ENCODE measurements at places on chromosomes 6 and 20.

- no peak for DNase-seq
Observed at GRCh38 chr20:33521461-33521860, 31.6 kb downstream of the CBFA2T2 start.

DNA sequence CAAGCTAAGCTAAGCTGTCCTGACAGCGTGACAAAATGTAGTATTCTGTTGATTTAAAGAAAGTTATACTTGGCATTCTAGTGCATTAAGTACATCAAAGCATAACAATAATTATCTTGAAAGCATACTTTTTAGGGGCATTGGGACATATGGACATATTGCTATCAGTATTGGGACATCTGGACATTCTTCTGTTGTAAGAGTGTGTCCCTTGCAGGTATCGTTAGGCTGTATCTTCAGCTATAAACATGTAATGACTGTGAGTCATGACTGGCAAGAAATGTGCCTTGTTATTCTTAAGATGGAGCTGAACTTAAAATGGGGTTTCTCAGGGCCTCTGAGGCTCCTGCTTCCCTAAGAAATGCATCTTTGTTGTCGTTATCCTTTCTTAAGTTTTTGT is 74.3 kb downstream of the ADGB start:
- DNase-seq: no peak

DNA sequence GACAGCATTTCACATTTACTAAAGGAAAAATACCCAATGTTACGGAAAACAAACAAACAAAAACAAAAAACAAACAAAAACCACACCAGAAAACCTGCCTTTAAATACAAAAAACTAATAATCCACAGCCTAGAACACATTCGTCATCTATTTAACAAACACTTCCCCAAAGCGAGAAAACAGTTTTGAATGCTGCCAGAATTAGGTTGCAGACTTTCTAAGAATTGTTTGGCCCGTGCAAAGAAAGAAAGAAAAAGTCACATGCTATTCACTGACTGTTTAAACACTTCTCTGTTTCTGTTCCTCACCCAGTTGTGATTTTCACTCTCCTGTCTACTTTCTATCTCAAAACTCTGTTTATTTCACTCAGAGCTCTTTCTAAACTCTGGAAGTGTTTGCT is 52.5 kb downstream of the BCAS1 start:
- DNase-seq: no peak

GRCh38 chr6:12311106-12311505 is 20.9 kb downstream of the EDN1 start:
- DNase-seq: no peak

GRCh38 chr6:26594131-26594498 is 2.6 kb upstream of the ABT1 start:
- DNase-seq: no peak

- DNase-seq: no peak
Observed at GRCh38 chr6:21167790-21168189, 425.8 kb upstream of the SOX4 start.

- no peak for DNase-seq
Observed at GRCh38 chr20:21323640-21324039, 20.5 kb downstream of the XRN2 start.

DNA sequence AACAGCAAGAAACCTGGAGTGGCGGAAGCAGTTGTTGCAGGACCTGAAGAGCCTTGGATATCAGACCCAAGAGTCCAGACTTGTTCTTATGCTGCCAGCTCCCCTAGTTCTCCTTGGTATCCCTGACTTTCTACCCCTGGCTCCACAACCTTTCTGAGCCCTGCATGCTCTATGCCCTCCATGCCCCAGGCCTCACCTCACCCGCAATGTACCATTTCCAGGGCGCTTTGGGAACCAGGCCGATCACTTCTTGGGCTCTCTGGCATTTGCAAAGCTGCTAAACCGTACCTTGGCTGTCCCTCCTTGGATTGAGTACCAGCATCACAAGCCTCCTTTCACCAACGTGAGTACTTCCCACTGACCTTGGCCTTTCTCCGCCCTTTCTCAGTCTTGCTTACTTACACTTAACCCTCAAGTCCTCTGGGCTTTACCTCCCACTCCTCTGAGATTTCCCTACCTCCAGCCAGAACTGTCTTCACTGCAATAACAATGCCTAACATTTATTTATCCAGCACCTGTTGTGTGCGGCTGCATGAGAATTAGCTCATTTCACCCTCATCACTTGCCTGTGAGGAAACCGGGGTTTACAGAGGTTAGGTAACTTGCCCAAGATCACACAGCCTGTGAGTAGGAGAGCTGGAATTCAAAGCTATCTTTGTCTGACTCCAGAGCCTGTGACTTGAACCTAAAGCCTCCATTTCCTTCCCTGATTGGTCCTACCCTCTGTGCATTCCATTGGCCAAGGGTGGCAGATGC is 2.3 kb downstream of the POFUT1 start:
- no peak for DNase-seq

- DNase-seq: no peak
Observed at GRCh38 chr6:40807484-40807883, 220.3 kb upstream of the LRFN2 start.

- no peak for DNase-seq
Observed at GRCh38 chr6:10511477-10511876, 9.7 kb upstream of the GCNT2 start.

GRCh38 chr6:4346659-4347333 is 211.4 kb upstream of the ECI2 start:
- DNase-seq: no peak

DNA sequence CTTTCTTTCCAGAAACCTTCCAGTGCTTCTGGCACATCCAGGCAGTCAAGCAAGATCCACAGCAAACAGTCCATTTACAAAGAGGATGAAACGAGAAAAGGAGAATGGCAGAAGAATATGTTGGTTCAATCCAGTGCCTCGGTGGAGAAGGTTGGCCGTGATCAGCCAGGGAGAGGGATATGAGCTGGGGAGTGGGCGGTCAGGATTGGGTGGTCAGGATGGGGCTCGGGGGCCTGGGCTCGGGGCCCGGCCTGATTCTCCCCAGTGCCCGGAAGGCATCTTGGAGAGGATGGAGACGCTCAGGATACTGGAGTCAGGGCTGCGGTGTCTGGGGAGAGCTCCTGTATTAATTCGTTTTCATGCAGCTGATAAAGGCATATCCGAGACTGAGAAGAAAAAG is 61.3 kb downstream of the EFCAB8 start:
- DNase-seq: no peak

GRCh38 chr20:8547035-8547650 is 415.1 kb downstream of the PLCB1 start:
- no peak for DNase-seq

GRCh38 chr20:2759143-2759542 is 41.3 kb downstream of the CPXM1 start:
- no peak for DNase-seq

DNA sequence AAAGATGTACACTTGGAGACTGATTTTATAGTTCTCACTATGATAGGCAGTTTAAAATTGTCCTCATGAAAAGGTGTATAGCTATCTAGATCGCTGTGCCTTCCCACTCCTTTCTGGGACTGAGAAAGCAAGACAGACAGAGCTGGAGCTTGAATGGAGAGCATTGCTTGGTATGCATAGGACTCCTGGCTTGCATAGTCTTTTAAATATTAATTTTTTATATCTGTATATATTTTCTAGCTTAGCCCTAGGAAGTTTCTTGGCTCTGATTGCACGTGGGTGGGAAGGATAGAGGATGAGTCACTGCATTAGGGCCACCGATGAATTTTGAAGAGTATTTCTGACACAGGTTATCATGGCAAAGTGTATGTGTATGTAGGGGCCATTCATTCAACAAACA is 150.0 kb upstream of the SPACA1 start:
- DNase-seq: no peak

- no peak for DNase-seq
Observed at GRCh38 chr6:82959385-82959941, 106.2 kb downstream of the UBE3D start.

DNA sequence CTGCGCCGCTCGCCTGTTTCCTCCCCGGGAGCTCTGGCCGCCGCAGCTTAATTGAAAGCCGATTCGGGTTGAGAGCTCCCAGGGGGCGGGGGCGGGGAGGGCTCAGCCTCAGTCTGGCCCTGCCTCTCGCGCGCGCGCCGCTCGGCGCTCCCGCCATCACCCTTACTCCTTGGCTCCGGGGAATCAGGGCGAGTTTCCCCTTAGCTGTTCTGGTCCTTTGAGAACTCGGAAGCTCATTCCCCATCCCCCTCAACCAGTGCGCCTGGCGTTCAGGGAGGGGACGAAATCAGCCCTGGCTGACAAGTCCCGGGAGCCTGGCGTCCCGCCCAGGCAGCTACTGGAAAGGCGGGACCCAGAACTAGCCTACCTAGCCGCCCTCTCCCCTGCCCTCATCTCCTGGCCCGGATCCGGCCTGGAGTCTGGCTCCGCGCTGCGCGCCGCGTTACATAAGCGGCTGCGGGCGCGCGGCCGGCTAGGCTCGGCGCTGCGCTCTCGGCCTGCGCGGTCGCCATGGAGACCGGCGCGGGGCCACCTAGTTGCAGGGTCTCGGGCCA is 2.8 kb downstream of the SLC12A5 start:
- no peak for DNase-seq

- no peak for DNase-seq
Observed at GRCh38 chr6:5115168-5115567, 30.0 kb downstream of the PPP1R3G start.

GRCh38 chr6:27911956-27912446 is at the start of gene OR2B2:
Gene OR2B2, minus strand, starts transcription at chr6:27912396. Its CDS starts 77 bp downstream, at chr6:27912319.
- no peak for DNase-seq

GRCh38 chr6:15953152-15953880 is 175.6 kb upstream of the MYLIP start:
- DNase-seq: no peak

- DNase-seq: no peak
Observed at GRCh38 chr20:2840967-2841531, 504 bp downstream of the VPS16 start.

DNA sequence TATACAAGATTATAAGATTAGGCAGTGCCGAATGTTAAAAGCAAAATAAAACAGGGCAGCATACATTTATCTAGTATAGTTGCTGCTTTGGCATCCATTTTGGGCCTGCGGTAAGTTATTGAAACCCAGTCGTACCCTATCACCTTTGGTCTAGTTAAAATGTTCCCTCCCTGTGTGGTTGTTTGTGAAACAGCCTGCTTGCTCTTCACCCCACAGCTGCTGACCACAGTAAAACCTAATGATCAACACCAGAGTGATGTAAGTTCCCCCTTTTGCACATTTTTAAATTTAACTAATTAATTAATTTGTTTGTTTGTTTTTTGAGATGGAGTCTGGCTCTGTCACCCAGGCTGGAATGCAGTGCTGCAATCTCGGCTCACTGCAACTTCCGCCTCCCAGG is 50.3 kb upstream of the TXNDC5 start:
- no peak for DNase-seq

DNA sequence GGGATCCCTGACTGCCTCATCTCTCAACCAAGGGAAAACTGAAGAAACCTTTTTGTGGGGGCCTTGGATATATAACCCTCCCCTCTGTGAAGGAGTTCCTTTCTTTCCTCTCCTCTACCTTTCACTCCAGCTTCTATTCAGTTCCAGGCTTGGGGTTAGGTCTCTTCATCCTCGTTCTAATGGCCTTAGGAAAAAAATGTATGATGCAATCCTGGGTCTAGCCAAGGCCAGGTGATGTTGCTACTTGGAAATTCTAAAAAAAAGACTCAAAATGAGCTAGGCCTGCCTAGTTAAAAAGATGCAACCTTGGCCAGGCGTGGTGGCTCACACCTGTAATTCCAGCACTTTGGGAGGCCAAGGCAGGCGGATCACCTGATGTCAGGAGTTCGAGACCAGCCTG is 7.6 kb downstream of the ABCC10 start:
- DNase-seq: no peak

GRCh38 chr6:32953775-32954174 is 878 bp upstream of the HLA-DMA start:
- no peak for DNase-seq

DNA sequence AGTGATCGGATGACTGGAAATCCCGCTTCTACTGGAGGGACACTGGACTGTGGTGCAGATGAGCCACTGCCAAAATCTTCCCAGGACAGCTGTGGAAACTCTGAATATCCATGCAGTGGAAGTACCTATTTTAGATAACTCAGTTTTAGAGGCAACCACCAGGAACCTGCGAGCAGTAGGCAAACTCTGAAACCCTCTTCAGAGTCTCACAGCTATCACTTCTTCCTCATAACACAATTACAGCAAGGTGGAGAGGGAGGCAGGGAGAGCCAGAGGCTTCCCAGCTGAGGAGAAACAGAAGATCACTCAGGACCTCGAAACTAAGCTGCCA is 322.8 kb upstream of the NT5E start:
- DNase-seq: no peak

- DNase-seq: no peak
Observed at GRCh38 chr20:31638816-31639215, 1.1 kb downstream of the COX4I2 start.

- DNase-seq: no peak
Observed at GRCh38 chr20:39016506-39016905, 54.4 kb downstream of the DHX35 start.

DNA sequence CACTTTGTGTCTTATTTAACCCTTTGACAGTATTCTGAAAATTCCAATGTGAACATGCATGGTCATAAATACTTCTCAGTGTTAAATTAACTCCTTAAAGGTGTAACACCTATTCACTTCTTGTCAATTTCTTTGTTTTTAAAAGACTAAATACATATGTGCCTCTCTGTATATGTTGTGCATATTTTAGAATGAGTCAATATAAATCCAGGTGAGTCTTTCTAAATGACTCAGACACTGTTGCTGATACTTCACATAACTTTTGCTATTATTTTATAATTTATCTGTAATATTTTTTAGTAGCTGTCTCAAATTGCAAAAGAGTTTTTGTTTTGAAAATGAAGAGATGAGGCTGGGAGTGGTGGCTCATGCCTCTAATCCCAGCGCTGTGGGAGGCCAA is 36.0 kb downstream of the TIAM2 start:
- DNase-seq: no peak

DNA sequence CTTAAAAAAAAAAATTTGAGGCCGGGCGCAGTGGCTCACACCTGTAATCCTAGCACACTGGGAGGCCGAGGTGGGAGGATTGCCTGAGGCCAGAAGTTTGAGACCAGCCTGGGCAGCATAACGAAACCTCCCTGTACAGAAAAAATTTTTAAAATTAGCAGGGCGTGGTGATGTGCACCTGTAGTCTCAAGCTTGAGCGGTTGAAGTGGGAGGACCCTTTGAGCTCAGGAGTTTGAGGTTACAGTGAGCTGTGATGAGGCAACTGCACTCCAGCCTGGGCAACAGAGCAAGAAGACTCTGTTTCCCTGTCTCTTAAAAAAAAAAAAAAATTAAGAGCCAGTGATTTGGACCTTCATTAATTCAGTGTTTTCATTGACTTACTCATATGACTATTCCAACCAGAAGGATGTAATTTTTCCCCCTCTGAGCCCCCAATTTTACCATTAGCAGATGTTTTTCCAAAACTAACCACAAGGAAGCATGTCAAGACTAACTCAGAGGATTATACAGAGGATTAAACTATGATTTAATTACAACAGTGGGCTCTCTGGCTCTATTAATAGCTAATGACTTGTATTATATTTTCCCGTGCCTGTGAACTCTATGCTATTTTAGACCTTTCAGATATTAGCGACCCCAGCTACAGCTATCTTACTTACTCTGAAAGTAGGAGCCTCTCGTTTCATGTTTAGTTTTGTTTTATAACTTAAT is 75.1 kb downstream of the ARID1B start:
- no peak for DNase-seq

- DNase-seq: no peak
Observed at GRCh38 chr6:45864651-45865050, 151.0 kb downstream of the CLIC5 start.

GRCh38 chr6:133730881-133731280 is 158.0 kb upstream of the TCF21 start:
- no peak for DNase-seq
